ENCODE measurements at places on chromosomes 2 and 18.

GRCh38 chr18:45856531-45856930 is 31.1 kb downstream of the SIGLEC15 start:
- H3K27me3 ChIP-seq: no peaks in the 10 kb centered on the region
- H3K4me3 ChIP-seq: no peak overlapping the region
- no peaks in the 10 kb centered on the region for H3K4me1 ChIP-seq
- H3K36me3 ChIP-seq: 0 out of 2 replicates have a peak, but pooled peaks cover 13% of the 10 kb centered on the region

DNA sequence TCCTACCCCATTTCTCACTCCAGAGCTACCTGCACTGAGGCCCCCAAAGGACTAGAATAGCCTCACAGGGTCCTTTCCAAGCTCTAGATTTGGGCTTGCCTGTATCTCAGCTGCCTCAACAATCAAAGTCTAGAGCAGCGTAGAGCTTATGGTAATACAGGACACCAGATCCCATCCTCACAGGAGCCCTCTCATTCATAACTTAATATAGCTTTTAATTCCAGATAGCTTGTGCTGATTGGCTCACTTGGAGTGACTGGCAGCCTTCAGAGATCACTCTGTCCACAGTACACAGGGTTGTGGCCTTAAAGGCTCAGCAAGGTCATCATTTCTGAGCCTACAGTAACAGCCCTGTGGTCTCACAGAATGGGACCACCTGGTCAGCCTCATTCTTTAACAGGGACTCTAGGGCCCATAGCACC is 51.4 kb downstream of the ZFP36L2 start:
- peaks cover 4% of the 10 kb centered on the region for H3K4me1 ChIP-seq
- no peak overlapping the region for H3K4me3 ChIP-seq
- H3K27me3 ChIP-seq: no peaks in the 10 kb centered on the region
- no peaks in the 10 kb centered on the region for H3K36me3 ChIP-seq
- H3K27ac ChIP-seq: no peak overlapping the region

DNA sequence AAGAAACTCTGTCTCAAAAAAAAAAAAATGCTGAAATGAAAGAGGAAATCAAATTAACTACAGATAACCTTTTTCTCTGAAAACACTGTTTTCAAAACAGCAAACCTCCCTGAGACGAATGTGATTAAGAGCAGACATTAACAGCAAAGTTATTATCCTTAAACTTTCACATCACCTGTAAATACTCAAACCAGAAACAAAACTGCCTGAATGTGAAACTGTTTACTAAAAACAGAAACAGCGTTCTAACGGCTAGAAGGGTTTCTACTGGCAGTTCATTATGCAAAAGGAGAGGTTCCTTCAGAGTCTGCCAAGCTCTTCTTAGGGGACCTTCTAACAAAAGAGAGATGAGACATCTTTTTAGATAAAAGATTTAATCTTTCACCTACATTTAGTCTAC is 45.9 kb downstream of the PNO1 start:
- peak overlapping the region; percentile 76 for H3K27ac ChIP-seq
- H3K4me1 ChIP-seq: peaks cover 75% of the 10 kb centered on the region
- H3K27me3 ChIP-seq: no peaks in the 10 kb centered on the region
- peak; percentile 72 for DNase-seq

- peaks cover 18% of the 10 kb centered on the region for H3K4me1 ChIP-seq
- H3K4me3 ChIP-seq: no peak overlapping the region
- no peak for DNase-seq
- H3K27ac ChIP-seq: no peak overlapping the region
- no peaks in the 10 kb centered on the region for H3K36me3 ChIP-seq
- H3K27me3 ChIP-seq: no peaks in the 10 kb centered on the region
Measured at GRCh38 chr2:11907190-11907589, 160.8 kb downstream of the LPIN1 start.

GRCh38 chr2:168601741-168602140 is 145.7 kb downstream of the CERS6 start:
- no peaks in the 10 kb centered on the region for H3K36me3 ChIP-seq
- H3K4me1 ChIP-seq: peaks cover 6% of the 10 kb centered on the region
- H3K27ac ChIP-seq: no peak overlapping the region
- no peak overlapping the region for H3K4me3 ChIP-seq
- H3K27me3 ChIP-seq: no peaks in the 10 kb centered on the region

GRCh38 chr2:55581435-55581834 is 36.0 kb downstream of the PPP4R3B start:
- no peak overlapping the region for H3K27ac ChIP-seq
- no peak for DNase-seq
- H3K4me3 ChIP-seq: no peak overlapping the region
- H3K27me3 ChIP-seq: no peaks in the 10 kb centered on the region
- peaks cover 5% of the 10 kb centered on the region for H3K4me1 ChIP-seq
- peaks cover 68% of the 10 kb centered on the region for H3K36me3 ChIP-seq

DNA sequence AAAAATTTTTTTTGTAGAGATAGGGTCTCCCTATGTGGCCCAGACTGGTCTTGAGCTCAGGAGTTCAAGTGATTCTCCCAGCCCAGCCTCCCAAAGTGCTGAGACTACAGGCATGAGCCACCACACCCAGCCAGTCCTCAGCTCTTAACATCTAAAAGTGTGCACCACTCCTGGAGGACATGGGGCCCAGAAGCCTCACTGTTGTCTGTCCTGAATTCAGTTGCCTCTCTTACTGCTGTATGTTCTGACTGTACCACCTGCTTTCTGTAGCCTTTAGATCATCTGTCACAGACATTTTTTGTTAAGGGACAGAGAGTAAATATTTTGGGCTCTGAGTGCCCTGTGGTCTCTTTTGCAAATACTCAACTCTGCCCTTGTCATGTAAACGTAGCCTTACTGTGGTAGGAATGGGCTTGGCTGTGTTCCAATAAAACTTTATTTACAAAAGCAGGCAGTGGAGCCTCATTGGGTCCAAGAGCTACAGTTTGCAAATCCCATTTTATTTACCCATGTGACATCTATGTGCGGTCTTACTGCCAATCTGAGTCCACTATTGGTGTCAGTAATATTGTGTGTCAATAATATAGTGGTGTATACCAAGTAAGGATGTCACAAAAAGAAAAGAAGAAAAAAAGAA is 38.1 kb downstream of the TMEM37 start:
- H3K4me3 ChIP-seq: no peak overlapping the region
- no peaks in the 10 kb centered on the region for H3K36me3 ChIP-seq
- no peaks in the 10 kb centered on the region for H3K4me1 ChIP-seq
- H3K27me3 ChIP-seq: 0 out of 2 replicates have a peak, but pooled peaks cover 3% of the 10 kb centered on the region

GRCh38 chr18:76442413-76443171 is 52.5 kb downstream of the ZNF516 start:
- H3K27me3 ChIP-seq: no peaks in the 10 kb centered on the region
- no peak overlapping the region for H3K4me3 ChIP-seq
- DNase-seq: no peak
- H3K27ac ChIP-seq: no peak overlapping the region

DNA sequence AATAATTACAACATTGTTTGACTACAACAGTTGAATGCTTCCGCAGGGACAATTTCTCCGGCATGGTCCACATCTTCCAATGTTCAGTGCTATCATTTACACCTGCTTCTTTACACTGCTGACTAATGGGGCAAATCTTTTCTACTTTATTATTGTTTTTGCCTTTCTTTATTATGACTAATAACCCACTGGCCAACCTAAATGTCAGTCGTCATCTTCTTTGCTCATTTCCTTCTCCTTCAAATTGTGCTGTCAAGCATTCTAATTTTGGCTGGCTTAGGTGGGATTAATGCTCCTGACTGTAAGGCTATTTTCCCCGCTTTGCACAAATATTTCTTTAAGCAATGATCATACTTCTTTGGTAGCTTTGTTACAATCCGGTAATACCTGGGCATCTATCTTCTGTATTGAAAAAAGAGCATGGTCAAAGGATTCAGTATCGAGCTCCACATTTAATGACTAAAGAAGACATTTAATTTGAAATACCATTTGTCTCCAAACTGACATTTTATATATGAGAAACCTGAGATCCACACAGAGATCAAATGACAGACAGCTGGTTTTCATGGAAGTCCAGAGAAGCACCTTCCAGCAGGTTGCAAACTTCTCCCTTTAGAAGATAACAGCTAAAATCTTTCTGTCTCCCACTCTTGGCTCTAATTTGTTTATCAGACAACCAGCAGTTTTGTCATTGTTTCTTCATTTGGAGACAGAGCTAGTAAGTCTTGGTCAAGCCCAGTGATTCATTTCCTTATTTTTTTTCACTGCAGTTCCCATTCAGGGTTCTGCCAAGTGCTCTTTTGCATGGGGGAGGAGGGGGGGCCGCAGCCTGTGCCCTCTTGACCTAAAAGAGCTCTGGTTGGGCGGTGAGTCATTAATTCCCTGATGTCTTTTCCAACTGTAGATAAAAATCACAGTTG is 132.9 kb downstream of the SOCS6 start:
- peaks cover 7% of the 10 kb centered on the region for H3K4me1 ChIP-seq
- no peak overlapping the region for H3K27ac ChIP-seq
- no peaks in the 10 kb centered on the region for H3K36me3 ChIP-seq
- H3K4me3 ChIP-seq: no peak overlapping the region
- H3K27me3 ChIP-seq: no peaks in the 10 kb centered on the region

- DNase-seq: no peak
- no peak overlapping the region for H3K4me3 ChIP-seq
- no peak overlapping the region for H3K27ac ChIP-seq
- no peaks in the 10 kb centered on the region for H3K27me3 ChIP-seq
Measured at GRCh38 chr2:24362253-24362652, 1.9 kb upstream of the ITSN2 start.

DNA sequence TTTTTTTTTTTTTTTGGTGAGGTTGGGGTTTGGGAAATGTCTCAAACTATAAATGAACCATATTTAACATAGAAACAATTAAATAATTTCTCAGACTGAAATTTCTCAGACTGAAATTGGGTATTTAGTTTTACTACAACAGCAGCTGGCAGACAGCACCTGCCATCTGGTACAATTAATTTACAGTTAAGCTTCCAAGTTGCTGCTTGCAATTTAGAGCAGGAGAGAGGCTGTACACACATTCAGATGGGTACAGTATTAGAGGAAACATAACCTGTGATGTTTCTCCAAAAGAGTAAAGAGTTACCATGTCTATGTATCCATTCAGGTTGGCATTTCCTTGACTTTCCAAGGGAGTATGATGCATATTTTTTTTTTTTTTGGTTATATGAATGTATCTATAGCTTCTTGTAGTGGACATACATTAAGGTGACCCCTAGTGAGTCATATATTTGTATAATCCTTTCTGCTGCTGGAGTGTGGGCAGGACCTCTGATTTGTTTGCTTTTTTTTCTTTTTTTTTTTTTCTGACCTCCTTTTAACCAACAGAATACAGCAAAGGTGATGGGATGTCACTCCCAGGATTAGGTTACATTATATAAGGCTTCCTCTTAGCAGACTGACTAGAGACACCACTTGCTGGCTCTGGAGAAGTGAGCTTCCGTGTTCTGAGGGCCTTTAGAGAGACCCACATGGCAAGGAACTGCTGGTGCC is 201.7 kb downstream of the PTH2R start:
- no peaks in the 10 kb centered on the region for H3K27me3 ChIP-seq
- no peak overlapping the region for H3K4me3 ChIP-seq
- H3K36me3 ChIP-seq: no peaks in the 10 kb centered on the region
- no peak for DNase-seq

DNA sequence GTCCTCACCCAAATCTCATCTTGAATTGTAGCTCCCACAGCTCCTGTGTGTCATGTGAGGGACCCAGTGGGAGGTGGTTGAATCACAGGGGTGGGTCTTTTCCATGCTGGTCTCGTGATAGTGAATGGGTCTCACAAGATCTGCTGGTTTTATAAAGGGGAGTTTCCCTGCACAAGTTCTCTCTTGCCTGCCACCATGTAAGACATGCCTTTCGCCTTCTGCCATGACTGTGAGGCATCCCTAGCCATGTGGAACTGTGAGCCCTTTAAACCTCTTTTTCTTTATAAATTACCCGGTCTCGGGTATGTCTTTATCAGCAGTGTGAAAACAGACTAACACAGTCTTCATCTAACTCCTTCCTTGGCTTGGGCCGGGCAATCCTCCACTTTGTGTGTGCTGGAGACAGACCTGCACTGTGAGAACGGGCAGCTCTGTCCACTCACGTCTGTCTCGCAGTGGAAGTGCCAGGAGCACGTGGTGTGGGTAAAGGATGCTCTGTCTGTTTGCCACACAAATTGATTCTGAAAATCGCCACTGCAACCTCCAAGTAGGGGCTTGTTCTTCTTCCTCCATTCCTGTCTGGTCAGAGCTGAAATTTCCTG is 47.6 kb upstream of the OTOS start:
- DNase-seq: no peak
- H3K4me1 ChIP-seq: no peaks in the 10 kb centered on the region
- no peaks in the 10 kb centered on the region for H3K36me3 ChIP-seq
- no peaks in the 10 kb centered on the region for H3K27me3 ChIP-seq

DNA sequence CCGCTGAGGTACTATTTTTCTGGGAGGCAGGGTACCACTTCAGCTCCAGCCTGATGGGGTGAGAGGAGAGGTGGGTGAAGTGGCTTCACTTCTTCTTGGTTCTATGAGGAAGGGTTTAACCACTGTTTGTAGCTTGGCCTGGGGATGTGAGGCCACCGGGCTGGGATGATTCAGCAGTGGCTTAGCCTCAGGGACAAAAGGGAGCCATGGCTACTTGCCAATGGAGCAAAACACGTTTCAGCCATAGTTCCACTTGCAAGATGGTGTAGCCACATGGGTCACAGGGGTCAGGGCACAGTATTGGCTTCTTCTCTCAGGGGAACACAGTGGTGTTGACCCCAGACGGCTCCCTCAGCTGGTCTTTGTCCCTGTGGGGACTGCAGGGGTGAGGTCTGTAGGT is 14.9 kb downstream of the ZDBF2 start:
- H3K4me1 ChIP-seq: no peaks in the 10 kb centered on the region
- H3K27ac ChIP-seq: no peak overlapping the region

GRCh38 chr18:272650-273049 is 4.8 kb upstream of the THOC1 start:
- no peaks in the 10 kb centered on the region for H3K27me3 ChIP-seq
- H3K4me1 ChIP-seq: peaks cover 13% of the 10 kb centered on the region
- no peak overlapping the region for H3K4me3 ChIP-seq
- H3K27ac ChIP-seq: no peak overlapping the region
- H3K36me3 ChIP-seq: no peaks in the 10 kb centered on the region

DNA sequence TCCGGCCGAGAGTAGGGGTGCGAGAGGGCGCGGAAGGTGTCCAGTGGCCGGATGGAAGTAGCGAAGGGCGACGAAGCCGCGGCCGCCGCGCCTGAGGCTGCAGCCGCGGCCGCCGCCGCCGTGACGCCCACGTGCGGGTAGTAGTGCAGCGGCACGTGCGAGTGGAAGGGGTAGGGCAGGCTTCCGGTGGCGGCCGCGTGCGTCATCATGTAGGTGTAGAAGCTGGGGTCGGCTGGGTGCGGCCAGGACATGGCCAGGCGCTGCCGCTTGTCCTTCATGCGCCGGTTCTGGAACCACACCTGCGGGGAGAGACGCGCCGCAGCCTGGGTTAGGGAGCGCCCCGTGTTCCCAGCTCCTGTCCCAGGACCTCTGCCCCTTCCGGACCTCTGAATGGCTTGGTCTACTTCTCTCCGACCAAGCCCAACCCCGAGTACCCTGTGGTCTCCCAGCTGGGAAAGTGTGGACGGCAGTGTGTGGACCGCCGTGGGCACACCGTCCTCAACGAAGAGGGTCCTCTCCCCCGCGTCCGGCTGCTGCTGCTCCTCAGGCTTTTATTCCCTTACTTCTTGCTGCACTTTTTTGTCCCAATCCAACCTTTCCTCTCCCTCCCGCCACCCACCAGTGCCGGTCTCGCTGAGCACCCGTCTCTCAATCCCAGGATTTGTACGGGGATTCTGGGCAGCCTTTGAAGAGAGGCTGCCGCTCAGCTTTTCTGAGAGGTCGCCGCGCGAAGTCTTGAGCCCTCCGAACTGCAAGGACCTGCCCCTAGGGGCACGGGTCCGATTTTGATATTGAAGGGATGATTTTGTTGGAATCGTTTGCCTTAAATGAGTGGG is 3.0 kb downstream of the EVX2 start:
- no peaks in the 10 kb centered on the region for H3K4me1 ChIP-seq
- H3K27ac ChIP-seq: no peak overlapping the region
- no peak for DNase-seq
- no peaks in the 10 kb centered on the region for H3K36me3 ChIP-seq

GRCh38 chr2:100513650-100514049 is 43.4 kb downstream of the NMS start:
- no peaks in the 10 kb centered on the region for H3K36me3 ChIP-seq
- H3K27ac ChIP-seq: no peak overlapping the region
- no peak overlapping the region for H3K4me3 ChIP-seq
- peaks cover 8% of the 10 kb centered on the region for H3K4me1 ChIP-seq
